Neural progenitor cell (in vitro differentiated cells): ENCODE measurements at places on chromosomes 5 and 9.

- no peak for DNase-seq
Observed at GRCh38 chr5:31733371-31733770, 94.4 kb downstream of the PDZD2 start.

- no peak for DNase-seq
Observed at GRCh38 chr9:19496321-19497050, 87.7 kb downstream of the ACER2 start.

DNA sequence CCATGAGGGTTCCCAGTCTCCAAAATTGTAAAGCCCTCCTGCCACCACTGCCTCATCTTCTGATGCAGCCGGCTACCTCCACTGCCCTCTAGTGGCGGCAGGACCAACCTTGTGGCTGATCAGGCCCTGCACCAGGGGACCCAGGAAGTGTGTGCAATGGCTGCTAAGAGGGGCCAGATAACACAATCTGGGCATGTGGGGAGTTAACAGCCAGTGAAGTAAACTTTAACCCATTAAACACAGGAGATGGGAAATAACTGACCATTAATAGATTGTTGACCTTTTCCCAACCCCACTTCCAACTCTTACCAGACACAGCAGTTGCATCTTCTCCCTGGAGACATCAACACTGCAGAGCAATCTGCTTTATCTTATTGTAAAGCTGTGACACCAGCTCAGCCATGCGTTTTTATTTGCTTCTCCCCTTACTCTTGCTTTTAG is 63.3 kb downstream of the FREM1 start:
- DNase-seq: peak; percentile 85

DNA sequence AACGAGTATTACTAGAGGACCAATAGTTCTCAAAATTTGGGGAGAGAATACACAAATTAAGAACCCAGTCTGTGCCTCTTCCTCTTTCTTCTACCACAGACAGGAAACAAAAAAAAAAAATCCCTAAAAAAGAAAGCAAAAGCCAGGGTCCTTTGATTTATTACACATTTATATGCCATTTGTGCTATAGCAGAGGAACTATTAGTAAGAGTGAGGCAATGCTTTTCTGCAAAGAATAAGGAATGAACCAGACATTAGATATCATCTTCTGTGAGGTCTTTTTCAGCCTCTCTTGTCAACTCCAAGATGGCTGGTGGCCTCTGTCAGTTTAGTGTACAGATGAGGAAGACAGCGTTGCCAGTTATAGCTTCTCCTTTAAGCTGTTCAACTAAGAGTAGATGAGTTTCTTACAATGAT is 127.6 kb downstream of the RFX3 start:
- DNase-seq: no peak

DNA sequence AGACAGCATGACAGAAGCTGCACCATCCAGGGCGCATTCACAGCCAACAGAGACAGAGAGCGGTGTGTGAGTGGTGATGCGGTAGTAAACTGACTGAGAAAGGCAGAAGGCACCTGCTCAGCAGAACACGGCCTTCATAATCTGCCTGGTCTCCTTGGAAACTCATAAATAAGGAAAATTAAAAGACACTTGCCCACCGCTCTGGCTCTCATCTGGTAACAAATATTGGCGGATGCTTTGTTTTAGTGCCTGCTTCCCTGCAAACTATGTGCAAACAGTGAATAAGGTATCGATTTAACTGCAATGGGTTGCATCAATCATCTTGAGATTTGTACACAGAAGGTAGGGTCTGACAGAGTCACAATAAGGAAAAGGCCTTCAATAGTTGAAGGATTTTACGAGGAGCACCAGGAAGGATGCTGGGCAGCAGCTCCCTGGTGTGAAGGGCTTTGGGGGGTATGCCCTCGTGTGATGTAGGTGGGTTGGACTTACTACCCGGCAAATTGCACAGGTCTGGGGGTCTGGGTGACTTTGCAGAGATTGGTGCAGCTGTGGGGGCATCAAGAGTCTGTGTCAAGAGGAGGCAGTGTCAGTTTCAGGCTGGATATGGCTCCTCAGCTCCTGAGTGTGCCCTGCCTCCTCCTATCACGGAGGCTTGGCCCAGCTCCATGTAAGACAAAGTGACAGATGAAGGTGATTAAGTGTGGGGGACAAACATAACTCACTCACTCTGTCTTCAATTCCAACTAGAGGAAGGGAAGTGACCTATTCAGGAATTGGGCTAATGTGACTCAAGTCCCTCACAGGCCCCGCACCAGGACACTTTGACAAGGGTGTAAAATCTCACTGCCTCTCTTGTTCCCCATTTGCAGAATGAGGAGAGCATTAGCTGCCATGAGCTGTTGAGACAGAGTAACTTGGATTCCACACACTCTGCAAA is 166.7 kb downstream of the ICE1 start:
- DNase-seq: no peak

GRCh38 chr5:129077433-129078075 is 17.0 kb upstream of the ISOC1 start:
- DNase-seq: no peak
